Fibroblast of mammary gland (primary cell): ENCODE measurements at places on chromosomes 7 and 10.

DNA sequence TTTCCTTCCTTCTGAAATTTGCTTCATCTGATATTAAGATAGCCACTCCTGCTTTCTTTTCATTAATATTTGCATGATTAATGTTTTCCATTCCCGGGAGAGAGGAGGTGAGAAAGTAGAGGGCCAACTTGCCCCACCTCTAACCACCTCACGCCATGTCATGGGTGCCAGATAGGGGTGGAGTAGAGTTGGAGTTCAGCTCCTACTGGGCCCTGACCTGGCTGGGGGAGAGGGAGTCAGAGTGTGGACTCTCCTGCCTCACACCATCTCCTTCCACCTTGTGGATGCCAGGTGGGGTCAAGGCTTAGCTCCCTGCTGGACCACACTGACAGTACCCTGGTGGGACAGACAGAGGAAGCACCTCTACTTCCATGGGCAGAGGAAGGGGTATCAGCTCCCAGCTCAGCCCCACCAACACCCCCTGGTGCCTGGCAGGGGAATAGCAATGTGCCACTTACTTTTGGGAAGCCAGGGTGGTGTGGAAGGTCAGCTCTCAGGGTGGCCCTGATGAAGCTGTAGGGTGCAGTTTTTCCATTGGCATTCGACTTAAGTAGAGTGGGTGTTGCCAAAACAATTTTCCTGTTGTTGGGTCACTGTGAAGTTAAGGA is 28.0 kb downstream of the CHST12 start:
- DNase-seq = no peak

DNA sequence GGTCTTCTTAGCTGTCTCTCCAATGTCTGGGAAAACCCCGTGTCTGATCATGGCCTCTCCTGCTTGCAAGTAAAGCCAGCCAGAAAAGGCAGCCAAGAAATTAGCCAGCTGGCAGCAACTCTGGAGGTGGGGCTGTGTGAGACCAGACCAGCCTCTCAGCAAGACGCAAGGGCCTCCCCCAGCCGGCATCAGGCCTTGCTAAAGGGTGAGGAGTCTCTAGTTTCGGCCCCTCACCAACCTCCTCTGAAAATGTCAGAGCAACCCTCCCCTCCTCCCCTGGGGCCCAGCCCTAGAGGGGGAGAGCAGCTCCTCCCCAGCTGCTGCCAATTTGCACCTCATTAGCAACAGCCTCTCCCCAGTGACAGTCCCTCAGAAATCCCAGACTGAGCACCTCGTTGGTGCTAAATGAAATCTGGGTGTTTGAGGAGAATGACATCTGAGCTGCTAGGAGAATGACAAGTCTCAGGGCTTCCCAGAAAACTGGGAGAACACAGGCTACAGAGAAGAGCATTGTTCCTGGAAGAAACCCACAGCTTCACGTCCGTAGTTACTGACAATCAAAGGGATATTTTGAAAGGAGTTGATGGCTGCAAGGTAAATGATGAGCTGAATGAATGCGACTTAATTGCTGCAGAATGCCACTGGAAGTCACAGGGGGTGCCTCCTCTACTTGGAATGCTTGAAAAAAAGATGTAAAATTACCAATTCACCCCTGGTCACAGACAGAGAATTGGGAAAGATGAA is 25.9 kb downstream of the DGKI start:
- peak; percentile 79 for DNase-seq

GRCh38 chr7:151491859-151492258 is 27.8 kb downstream of the RHEB start:
- DNase-seq = peak; percentile 89

DNA sequence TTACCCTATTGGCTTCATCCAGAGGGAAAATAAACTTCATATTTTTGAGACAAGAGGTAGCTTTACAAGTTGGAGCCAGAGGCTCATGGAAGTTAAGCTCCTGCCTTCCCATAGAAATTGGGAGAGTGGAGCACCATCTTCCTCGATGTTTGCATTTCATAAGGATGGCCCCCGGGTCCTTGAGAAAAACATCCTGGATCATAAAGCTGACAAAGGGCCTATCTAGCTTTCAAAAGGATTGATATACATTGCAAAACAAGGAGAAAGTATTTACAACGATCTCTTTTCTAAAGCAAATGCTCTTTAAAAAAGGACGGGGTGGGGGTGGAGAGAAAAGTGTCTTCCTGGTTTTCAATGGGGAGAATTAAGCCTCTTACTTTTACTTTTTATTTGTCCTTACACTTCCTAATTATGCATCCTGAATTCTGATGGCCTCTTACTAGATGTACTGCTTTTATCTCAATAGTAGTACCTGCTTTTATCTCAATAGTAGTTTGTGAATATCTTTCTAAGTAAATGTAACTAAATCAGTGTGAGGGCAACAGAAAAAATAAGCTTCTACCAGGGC is 65.6 kb downstream of the PTPRZ1 start:
- no peak for DNase-seq

GRCh38 chr7:136667584-136667983 is 200.9 kb upstream of the CHRM2 start:
- DNase-seq = no peak

DNA sequence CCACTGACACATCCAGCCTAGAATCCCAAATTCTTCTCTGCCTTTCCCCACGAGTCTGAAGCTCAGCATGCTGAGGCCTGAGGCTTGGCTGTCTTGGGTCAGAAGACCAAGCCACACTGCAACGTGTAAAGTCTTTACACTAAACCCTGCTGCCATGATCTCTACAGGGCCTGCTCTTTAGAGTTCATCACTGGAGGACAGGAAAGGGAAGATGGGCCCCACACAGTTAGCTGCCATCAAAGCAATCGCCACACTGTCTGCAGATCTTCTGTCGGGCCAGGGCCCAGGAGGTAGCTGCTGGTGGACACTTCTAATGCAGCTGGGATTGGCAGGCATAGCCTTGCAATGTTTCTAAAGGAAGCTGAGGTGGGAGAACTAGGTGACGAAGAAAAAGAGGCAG is 8.4 kb upstream of the TECTB start:
- DNase-seq = no peak

DNA sequence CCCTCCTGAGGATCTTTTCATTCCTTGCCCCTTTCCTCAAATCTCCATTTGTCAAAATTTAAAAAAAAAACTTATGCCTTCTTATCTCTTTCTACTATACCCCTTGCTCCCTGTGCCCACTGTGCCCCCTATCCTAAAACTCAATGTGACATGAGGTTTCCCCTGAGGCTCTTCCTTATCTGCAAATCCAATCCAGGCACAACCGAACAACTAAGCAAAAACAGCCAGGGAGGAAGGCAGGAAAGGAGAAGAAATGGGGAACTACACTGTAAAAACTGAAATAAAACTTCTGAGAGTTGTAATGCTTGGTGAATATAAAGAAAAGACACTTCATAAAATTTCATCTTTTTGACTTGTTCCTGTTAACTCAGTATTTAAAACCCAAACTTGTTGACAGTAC is 54.2 kb downstream of the CRPPA start:
- DNase-seq = no peak

- no peak for DNase-seq
Measured at GRCh38 chr10:132468216-132468615, 69.4 kb upstream of the INPP5A start.

GRCh38 chr10:95655571-95656290 is 780 bp downstream of the ALDH18A1 start:
- peak; percentile 60 for DNase-seq
